ENCODE measurements at places on chromosomes 16 and 17. TPM values are rescaled to one million over a fixed set of nuclear protein-coding genes. Genes with fewer than 3 reads are reported as not detected.

MYH2 gene
- polyA plus RNA-seq: 0.04 TPM

HS3ST4 gene
- 14.9 TPM for polyA plus RNA-seq

NPIPA8 gene
- polyA plus RNA-seq: not detected

STAC2 gene
- not detected for polyA plus RNA-seq

CD7 gene
- polyA plus RNA-seq: not detected

TRPV3 gene
- polyA plus RNA-seq: 0.19 TPM

WNT9B gene
- polyA plus RNA-seq: not detected

C16orf96 gene
- 0.21 TPM for polyA plus RNA-seq

ARHGAP27 gene
- polyA plus RNA-seq: 12.7 TPM

FOXF1 gene
- polyA plus RNA-seq: not detected

ITGB4 gene
- polyA plus RNA-seq: not detected

HOXB3 gene
- polyA plus RNA-seq: not detected

FAM171A2 gene
- polyA plus RNA-seq: 73.6 TPM

SRCIN1 gene
- polyA plus RNA-seq: 18.0 TPM

CCL5 gene
- polyA plus RNA-seq: not detected

LYRM9 gene
- 83.8 TPM for polyA plus RNA-seq

MAF gene
- polyA plus RNA-seq: 0.92 TPM
